ENCODE measurements at places on chromosomes 4 and X.

GRCh38 chrX:10512741-10513140, 107.6 kb downstream of the MID1 start:
- no peak for DNase-seq

DNA sequence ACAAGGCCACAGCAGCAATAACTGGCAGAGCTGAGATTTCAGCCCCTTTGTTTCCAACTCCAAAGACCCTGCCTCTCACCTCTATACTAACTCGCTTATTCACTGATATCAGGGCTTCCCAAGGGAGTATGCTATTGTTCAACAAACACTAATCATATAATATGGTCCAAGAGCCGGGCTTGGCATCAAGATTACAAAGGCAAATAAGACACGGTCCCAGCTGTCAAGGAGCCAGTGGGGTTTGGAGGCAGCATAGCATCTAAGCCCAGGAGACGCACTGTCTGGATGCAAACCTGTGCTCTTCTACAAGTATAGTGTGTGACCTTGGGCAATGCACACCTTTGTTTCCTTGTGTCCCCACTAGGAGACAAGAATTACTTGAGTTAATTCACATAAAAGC, 28.7 kb downstream of the PAPSS1 start:
- no peak for DNase-seq

- DNase-seq: no peak
These were observed 58.0 kb downstream of the FAM53A start for GRCh38 chr4:1626151-1626550.

DNA sequence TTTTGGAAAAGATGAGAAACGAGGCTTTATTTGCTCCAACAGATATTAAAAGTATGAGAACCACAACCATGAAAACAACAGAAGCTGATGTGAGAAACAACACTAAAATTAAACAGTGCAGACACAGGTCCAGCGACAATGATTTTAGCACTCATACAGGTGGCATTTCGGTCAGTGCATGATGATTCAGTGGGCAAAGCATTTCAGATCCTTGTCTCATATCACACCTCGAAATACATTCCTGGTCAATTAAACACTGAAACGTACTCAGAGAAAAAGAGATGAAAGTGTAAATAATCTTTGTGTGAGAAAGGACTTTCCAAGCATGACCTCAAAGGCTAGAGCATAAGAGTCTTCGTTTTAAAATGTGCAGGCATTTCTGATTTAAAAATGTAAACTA, 85.2 kb downstream of the ACOX3 start:
- no peak for DNase-seq

- DNase-seq: no peak
These were observed 81.6 kb downstream of the ZFX start for GRCh38 chrX:24231131-24231540.

GRCh38 chrX:48509245-48509590, 426 bp downstream of the PORCN start:
- DNase-seq: no peak

Data from neuronal stem cell (in vitro differentiated cells).